Activated T-cell treated with anti-CD3 and anti-CD28 coated beads for 48 hours (primary cell): ENCODE measurements at places on chromosomes 1 and 21.

- DNase-seq = no peak
Measured at GRCh38 chr1:180936110-180937011, 23.7 kb downstream of the KIAA1614 start.

DNA sequence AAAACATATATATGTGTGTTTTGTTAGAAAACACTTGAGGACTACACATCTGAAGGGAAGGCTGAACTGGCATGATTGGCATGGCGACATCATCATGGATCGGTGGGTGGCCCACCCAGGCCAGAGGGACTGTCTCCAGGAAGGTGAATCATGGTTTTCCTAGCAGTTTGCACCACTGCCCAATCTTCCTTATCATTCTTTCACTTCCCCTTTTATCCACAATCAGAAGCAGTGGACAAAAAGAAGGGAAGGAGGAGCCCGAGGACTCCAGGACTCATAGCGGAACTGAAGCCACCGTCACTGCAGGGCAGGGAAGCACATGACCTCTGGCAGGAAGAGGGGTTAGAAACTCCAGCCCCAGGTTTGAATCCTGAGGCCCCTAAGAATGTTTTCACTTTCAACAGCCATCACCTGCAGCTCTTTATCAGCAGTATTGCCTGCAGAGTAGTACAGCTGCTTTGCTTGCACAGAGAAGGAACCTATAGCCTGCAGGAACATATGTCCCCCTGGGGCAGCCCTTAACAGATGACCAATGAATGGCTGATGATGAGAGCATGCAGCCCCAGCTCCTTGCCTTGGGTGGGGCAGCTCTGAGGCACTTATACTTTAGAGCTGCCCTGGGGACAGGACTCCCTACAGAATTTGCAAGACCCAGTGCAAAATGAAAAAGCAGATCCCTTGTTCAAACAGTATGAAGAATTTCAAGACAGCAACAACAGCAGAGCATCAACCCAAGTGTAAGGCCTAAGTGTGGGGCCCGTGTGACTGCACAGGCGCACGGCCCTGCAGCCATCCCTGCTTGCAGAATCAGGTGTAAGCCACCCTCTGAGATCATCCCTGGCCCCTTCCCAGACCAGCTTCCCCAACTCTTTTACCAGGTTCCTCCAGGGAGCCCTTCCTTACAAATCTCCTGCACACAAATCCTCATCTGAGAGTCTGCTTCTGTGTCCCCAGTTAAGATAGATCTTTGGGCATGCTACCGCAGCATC lies 241.8 kb upstream of the IRF2BP2 start:
- no peak for DNase-seq

GRCh38 chr1:119286587-119287181 lies 81.9 kb upstream of the HAO2 start:
- peak; percentile 15 for DNase-seq

GRCh38 chr1:226308166-226308722 lies 720 bp downstream of the LIN9 start:
- no peak for DNase-seq

DNA sequence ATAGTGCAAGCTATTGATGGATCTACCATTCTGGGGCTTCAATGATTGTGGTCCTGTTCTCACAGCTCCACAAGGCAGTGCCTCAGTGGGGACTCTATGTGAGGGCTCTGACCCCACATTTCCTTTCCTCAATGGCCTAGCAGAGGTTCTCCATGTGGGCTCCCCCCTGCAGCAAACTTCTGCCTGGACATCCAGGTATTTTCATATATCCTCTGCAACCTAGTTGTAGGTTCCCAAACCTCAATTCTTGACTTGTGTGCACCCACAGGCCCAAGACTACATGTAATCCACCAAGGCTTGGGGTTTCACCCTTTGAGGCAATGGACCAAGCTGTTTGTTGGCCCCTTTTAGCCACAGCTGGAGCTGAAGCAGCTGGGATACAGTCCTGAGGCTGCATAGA lies 35.9 kb upstream of the CFHR3 start:
- no peak for DNase-seq

DNA sequence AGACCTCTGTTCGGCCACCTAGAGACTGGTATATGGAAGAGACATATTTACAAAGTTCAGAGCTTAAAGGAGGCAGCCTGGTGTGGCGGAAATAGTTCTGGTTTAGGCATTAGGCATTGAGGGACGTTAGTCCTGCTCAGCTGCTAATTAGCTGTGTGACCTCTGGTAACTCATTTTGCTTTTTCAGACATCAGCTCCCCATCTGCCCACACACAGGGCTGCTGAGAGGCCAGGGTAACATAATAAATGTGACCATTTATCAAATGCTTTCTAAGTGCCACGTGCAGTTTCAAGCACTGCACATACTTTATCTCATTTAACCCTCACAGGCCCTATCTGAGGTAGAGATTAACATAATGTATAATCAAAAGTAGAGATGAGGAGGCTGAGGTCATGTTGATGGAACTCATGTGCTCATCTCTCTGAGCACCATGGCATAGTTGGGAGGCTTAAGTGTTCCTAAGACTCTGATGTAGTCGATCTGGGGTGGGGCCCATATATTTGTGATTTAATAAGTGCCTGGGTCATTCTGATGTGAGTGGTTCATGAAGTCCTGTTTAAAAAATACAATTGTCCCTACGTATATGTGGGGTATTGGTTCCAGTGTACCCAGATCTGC lies 267.2 kb upstream of the PLXNA2 start:
- no peak for DNase-seq

DNA sequence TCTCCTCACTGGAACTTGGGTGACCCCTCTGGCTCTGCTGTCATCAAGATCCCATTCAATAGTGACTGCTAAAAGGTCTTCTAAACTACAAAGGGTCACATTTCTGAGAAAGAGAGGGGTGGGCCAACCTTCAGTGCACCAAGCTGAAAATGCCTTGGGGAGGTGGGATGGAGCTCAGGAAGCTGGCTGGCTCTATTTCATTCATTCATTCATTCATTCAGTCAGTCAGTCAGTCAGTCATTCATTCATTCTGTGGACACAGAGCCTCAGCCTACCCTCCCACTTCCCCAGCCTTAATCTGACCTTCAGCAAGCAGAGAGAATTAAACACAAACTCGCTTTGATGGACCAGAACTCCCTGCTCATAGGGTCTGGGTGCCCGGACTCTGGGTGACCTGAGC lies 11.7 kb downstream of the RUNX3 start:
- no peak for DNase-seq

GRCh38 chr21:32742396-32742795 lies 14.6 kb upstream of the SYNJ1 start:
- no peak for DNase-seq

DNA sequence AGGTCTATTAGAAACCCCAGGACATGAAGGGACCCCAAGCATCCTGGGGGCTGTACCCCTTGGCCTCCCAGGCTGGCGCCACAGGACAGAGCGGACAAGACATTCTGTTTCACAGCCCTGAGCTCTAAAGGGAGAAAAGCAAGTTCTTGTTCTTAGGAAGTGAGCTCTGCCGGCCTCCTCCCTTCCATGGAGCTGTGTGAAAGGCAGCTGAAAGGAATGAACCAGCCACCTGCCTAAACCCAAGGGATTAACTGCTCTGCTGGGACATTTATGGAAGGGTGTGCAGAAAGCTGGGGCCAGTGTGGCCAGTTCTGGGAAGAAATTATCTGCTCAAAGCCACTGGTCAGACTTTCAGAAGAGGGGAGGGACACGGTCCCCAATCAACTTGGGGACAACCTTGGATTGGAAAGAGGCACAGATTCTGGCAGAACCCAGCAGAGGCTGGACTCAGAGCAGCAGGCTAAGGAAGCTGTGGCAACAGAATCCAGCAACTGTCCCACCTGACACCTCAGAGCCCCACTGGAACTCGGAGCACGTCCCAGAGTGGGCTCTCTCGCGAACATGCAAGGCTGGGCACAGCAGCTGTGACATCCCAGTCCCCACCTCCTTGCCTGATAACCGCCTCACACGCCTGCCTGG lies 2.1 kb downstream of the KLHL21 start:
- no peak for DNase-seq

GRCh38 chr1:46477153-46477929 lies 12.3 kb upstream of the DMBX1 start:
- peak; percentile 77 for DNase-seq

- DNase-seq = no peak
Measured at GRCh38 chr1:67795179-67795912, 37.9 kb downstream of the GNG12 start.

- DNase-seq = no peak
Measured at GRCh38 chr1:106678279-106679050, 378.0 kb upstream of the PRMT6 start.
